Lower lobe of right lung (tissue), 2 donors: ENCODE measurements at places on chromosomes 16 and 17. TPM values are rescaled to one million over a fixed set of nuclear protein-coding genes. Genes with fewer than 3 reads are reported as not detected.

DNA sequence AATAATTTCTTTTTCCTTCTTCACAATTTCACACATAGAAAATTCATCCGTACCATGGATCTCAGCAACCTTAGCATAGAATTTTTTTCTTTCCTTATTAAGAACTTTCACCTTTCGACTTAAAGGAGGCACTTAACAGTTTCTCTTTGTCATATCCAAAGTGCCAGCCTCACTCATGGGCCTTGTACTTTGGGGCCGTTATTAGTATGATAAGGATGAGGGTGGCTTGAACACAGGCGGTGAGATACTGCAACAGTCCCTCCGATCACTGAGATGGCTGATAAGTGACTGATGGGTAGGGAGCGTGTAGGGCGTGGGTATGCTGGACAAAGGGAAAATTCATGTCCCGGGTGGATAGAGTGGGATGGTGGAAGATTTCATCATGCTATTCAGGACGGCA, 85.3 kb downstream of the OR1D5 start:
- no peaks in the 10 kb centered on the region for H3K4me1 ChIP-seq
- no peak overlapping the region for H3K4me3 ChIP-seq
- H3K27ac ChIP-seq = no peak overlapping the region
- DNase-seq = no peak

GRCh38 chr17:42519546-42520491, 16.2 kb upstream of the NAGLU start:
- H3K4me1 ChIP-seq = peaks cover 73% of the 10 kb centered on the region
- DNase-seq = peak; percentile 73
- H3K4me3 ChIP-seq = peak overlapping the region; percentile 14

DNA sequence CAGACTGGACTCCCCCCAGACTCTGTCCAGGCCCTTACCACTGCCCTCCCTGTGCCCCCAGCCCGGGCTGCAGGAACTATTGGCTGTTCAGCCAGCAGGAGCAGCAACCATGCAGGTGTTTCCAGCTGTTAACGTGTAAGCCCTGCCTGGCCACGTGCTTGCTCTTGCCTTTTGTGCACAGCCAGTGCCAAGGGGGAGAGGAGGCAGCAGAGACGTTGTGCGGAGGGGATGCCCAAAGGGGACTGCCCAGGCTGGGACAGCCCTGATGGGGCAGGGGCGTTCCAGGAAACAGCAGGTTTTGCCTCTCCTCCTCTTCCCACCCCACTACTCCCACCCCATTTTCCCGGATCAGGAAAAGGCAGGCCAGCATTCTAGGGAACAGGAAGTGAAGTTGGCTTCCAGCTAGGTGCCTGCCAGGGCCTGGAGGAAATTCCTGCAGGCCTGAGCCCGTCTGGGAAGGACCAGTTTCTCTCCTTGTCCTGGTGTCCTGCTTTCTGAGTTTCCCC, 16.7 kb upstream of the LASP1NB start:
- H3K27me3 ChIP-seq = no peaks in the 10 kb centered on the region
- no peak overlapping the region for H3K4me3 ChIP-seq
- peaks cover 70% of the 10 kb centered on the region for H3K4me1 ChIP-seq

DNA sequence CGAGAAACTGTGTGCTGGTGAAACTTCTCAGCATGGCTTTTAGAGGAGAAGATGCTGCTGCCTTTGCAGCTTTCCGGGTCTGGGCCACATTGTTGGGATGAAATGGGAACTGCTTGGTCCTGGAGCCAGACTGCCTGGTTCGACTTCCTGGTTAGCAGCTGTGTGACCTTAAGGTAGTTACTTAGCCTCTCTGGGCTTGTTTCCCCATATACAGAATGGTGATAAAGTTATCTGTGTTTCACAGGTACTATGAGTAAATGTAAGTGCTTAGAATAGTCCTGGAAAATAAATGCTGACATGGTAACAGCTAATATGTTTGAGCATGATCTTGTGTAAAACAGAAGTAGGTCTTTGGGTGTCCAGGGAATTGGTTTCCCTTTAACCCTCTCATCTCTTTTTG, 26.3 kb downstream of the AKAP1 start:
- no peak overlapping the region for H3K27ac ChIP-seq
- no peak for DNase-seq
- peaks cover 69% of the 10 kb centered on the region for H3K36me3 ChIP-seq
- H3K4me3 ChIP-seq = no peak overlapping the region
- no peaks in the 10 kb centered on the region for H3K27me3 ChIP-seq
- peaks cover 43% of the 10 kb centered on the region for H3K4me1 ChIP-seq

FSCN2 gene
- 3.3 TPM for total RNA-seq
